CD4-positive, alpha-beta T cell treated with Interleukin-17A for 1 hour (primary cell): ENCODE measurements at places on chromosomes 5 and 9.

DNA sequence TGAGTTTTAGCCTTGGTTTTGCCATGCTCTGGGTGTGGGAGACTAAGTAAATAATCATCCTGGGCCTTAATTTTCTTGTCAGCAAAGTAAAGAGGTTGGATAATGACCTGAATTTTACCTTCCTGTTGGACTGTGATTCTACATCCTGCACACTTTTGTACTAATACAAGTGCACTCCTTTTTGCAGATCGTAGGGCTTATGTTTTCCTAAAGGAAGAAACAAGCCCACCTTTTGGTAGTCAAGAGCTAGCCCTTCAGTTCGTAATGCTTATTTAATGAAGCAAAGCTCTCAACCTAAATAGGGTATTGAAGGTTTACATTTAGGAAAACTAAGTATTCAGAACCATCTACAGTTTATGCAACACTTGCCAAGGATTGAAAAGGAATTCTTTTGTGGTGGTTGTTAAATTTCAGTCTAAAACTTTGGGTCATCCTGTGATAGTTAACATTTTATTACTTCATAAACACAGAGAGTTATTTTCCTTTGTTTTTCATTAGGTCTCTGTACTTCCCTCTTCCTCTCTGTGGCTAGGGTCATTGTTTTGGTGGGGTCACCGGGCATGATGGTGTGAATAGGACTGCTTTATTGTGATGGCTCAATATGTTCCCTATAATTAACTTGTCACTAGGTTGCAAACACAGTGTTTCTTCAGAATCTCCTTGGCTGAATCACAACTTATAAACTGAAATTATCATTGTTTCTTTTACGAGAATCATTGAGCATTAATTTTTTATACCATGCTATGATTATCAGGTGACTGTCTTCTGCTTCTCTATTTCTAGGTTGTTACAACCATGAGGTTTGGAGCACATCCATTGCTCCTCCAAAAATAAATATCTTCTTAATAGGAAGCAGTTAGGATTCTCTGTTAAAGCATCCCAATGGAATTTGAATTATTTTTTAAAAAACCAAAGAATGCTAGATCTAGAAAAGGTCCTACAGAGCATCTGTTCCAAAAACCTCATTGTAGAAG is 28.5 kb downstream of the SPINK5 start:
- DNase-seq: no peak

- DNase-seq: no peak
Measured at GRCh38 chr5:40307920-40308319, 371.8 kb upstream of the PTGER4 start.

DNA sequence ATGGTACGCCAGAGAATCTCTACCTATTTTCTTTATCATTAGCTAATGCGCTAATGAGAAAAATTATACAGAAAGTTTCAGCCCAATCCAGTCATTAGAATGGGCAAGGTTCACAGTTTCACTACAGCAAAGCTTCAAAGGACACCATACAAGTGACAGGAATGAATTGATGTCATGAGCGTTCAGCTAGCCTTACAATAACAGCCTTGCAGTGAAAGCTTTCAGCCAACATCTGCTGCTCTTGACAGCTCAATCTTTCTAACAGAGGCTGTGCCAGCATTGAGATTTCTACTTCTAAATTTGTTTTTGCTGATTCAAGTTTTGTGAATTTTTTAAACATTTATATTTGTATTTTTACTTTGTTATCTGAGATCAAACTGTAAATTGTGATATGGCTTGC is 302.4 kb upstream of the FAM174A start:
- no peak for DNase-seq

GRCh38 chr5:6829150-6829784 is 116.0 kb downstream of the TENT4A start:
- DNase-seq: peak; percentile 49

- DNase-seq: no peak
Measured at GRCh38 chr5:131610198-131611063, 24.6 kb downstream of the RAPGEF6 start.

DNA sequence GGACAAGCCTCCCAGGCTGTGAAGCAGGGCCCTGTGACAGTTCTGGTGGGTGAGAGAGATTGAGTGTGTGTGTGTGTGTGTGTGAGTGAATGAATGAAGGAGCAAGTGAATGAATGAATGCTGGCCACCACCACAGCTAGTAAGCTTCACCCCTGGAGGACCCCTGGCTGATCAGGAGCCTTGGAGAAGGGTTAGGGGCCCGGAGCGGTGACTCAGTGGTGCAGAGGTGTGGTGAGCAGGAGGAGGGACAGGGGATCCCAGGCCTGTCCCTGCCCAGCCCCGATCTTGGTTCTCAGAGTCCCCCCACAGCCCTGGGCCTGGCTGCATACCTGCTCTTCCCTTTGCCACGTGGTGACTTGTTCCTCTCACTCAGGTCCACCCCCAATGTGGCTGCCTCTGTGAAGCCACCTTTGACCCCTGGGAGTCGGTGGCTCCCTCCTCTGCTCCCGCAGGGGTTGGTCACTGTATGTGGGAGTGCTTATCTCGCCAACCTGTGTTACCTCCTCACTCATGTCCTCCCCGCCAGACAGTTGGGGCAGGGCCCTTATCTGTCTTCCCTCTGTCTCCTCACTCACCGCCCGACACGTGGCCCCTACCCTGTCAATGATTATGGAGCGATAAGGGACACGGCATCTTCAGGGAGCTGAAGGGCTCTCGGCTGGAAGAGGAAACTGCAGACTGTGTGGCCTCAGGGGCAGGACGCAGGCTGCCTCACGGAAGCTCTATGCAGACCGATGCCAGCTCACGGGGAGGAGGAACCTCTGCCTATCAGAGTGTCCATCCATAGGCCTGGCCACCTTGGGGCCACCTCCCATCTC is 99.9 kb upstream of the PITX1 start:
- DNase-seq: no peak

GRCh38 chr5:58043032-58043945 is 416.6 kb downstream of the PLK2 start:
- DNase-seq: no peak

DNA sequence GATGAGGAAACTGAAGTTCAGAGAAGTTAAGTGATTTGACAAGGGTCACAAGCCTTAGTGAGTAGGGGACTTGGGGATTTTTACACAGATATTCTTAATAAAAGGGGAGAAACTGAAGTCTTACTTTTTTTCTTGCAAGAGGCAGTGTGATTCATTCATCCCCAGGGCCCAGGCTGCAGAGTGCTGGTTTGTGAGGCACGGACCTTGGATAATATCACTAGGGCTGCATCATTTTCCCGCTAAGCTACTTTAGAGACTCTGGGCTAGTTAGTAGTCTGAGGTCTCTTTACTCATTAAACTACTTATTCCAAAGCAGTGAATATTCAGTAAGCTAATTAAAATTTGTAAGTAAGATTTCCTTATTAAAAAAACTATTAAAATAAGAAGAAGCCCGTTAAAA is 195.0 kb downstream of the PBX3 start:
- DNase-seq: no peak

- no peak for DNase-seq
Measured at GRCh38 chr5:150559088-150559487, 51.2 kb downstream of the NDST1 start.

DNA sequence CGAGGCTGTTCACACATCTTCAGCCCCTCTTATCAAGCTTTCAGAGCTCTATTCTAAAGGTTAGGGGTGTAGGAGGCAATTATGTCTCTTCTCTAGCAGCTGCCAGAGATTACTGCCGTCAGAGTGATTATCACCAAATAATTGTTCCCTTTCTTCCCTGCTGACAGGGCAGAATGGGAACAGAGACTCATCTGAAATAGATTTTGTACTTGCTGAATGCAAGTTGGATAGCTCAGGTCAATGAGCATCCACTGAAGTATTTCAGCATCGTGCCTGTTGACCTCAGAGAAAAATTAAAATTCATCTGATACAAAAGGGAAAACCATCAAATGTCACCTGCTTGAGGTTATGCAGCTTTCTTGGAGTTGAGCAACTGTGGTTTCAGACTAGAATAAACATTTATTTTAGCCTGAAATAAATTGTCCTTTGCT is 213.7 kb upstream of the MAP3K1 start:
- DNase-seq: no peak

DNA sequence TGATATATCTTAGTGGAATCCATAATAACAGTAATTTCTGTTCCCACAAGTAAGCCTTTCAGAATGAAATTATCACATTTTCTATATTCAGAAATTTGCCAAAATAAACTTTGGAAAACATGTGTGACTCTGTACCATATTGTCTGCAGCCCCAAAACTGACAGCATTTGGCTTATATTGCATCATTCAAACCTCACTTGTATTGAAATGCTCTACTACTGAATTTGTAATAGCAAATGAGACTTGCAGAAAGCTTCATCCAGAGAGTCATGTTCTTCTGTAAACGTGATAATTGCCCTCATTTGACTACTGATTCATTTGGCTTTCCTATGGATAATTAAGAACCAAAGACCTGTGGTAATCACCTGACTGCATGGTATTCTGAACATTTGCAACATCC is 1249.5 kb upstream of the CDH18 start:
- no peak for DNase-seq

GRCh38 chr9:91403665-91404543 is 19.7 kb downstream of the NFIL3 start:
- no peak for DNase-seq

DNA sequence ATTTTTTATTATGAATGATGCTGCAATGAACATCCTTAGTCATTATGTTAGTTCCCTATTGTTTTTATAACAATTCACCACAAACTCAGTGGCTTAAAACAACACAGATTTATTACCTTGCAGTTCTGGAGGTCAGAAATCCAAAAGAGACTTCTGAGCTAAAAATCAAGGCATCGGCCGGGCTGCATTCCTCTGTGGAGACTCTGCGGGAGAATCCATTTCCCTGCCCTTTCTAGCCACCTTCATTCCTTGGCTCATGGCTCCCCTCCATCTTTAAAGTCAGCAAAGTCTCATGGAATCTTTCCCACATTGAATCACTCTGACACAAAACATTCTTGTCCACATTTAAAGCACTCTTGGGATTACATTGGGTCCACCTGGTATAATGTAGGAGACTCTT is 38.6 kb downstream of the SNX18 start:
- DNase-seq: no peak

DNA sequence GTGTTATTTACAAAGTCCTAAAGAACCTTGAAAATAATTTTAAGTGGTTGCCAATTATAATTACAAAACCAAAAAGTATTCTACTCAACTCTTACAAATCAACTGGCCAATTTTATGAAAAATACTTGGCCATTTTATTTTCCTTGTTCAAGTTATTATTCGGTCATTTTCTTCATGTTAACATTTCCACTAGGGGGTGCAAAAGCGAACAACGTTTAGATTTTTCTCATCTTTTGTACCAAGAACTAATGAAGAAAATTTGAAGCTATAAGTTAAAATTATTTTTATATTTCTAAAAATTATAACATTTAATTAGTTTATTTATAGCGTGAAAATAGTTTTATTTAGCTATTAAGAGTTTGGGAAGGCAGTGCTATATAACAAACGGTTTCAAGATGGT is 1453.3 kb downstream of the MAT2B start:
- no peak for DNase-seq

- no peak for DNase-seq
Measured at GRCh38 chr9:127545196-127546124, 66.6 kb upstream of the STXBP1 start.

DNA sequence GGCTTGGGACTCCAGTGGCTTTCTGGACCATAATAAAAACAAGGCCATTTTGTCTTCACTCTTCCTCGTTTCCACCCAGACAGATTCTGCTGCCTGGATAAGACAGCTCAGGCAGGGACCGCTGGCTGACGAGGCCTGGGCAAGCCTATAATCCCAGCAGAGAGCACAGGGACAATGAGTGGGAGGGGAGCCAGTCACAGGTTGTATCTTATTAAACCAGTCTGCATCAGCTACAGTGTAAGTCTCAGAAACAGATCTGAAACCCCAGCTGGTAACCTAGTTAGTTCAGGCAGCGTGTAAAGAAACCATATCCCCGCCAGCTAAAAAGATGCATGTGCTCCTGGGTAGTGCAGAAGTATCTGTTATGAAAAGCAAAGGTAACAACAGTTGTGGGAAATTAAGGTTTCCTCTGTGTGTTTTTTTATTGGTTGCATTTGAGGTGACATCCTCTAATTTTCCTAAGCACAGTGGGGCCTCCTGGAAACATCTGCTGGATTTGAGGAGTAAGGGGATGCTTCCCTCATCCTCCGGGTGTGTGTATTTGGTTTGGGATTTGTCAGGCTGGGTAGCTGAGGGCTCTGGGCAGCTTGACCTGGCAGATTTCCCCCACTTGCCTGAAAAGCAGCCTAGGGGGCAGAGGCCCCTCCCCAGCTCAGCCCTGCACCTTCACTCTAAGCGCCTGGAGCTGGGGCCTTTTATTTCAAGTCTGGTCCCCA is 15.2 kb upstream of the TAL2 start:
- DNase-seq: no peak

DNA sequence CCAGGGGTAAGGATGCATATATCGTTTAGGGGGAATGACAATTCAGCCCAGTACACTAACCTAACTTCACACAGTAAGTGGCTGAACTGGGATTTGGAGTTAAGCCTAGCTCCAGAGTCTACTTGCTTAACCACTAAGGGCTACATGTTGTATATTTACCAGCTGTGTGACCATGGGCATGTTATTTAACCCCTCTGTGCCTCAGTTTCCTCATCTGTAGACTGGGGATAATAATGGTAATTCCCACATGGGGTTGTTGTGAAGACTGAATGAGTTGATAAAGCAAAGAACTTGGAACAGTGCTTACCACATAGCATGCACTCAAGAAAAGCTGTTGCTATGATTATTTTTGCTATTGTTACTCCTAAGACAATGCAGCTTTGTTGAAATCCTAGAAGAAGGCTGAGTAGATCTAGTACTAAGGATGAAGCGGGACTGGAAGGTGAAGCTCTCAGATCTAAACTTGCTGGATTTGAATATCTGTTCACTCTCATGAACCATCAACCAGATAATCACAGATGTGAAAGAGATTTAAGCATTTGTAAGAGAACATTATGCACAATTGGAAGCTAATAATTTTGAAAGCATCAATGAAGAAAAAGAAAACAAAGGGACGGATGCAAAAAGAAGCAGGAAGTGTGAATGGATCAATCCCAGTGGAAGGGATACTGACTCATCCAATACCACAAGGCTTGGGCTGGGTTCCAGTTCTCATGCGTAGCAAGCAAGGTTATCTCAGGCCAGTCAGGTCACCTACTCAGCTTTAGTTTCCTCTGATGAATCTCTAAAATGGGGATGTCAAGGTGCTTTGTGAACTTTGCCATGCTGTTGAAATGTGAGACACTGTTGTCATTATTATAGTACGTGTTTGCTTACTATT is 78.5 kb upstream of the TBC1D2 start:
- DNase-seq: no peak
